Effector CD4-positive, alpha-beta T cell (primary cell): ENCODE measurements at places on chromosomes 2 and 18.

DNA sequence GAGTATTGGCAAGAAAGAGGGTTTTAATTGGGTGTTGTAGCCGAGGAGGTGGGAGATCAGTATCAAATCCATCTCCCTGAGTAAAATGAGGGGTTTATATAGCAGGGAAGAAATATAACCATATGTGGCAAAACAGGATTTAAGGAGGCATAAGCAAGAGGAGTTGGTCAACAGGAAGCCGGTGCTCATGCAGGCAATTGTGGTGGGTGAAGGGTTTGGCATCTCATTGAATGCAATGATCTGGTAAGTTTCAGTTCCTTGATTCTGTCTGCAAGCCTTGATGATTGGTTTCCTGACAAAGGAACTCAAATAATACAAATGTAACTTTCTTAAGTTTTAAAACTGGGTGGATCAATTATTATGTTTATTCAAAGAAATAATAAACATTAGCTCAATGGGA is 564.4 kb upstream of the LINC00305 start:
- DNase-seq: no peak

DNA sequence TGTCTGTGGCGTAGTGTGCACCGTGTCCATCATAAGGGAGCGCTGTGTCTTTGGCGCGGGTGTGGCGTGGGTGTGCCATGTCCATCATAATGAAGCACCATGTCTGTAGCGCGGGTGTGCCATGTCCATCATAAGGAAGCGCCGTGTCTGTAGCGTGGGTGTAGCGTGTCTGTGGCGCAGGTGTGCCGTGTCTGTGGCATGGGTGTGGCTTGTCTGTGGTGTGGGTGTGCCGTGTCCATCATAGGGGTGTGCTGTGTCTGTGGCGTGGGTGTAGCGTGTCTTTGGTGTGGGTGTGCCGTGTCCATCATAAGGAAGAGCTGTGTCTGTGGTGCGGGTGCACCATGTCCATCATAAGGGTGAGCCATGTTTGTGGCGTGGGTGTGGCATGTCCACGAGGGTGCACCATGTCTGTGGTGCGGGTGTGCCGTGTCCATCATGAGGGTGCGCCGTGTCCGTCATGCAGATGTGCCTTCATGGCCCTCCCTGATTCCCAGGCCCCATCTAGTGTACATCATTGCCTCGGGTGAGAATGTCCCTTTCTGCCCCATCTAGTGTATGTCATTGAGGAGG is 275.0 kb downstream of the GBX2 start:
- DNase-seq: no peak

GRCh38 chr2:232290668-232291067 is 87.9 kb upstream of the ALPP start:
- no peak for DNase-seq

DNA sequence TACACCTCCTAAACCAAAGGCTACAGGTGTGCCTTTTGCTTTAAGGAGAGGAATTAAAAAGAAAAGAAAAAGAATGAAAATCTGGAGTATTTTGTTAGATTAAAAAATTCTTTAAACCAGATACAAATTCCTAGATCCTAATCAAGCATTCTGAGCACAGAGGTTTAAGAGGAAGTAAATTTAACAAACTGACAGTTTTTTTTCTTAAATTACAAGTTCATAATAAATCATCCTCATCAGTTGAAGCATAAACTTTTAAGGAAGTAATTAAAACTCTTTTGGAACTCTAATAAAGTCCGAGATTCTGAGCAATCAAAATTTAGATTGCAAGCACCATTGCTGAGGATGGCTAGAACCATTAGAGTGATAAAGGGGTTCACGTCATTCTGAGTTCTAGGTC is 75.1 kb downstream of the POLE4 start:
- no peak for DNase-seq

- DNase-seq: no peak
Observed at GRCh38 chr2:155062250-155062921, 363.9 kb downstream of the KCNJ3 start.

DNA sequence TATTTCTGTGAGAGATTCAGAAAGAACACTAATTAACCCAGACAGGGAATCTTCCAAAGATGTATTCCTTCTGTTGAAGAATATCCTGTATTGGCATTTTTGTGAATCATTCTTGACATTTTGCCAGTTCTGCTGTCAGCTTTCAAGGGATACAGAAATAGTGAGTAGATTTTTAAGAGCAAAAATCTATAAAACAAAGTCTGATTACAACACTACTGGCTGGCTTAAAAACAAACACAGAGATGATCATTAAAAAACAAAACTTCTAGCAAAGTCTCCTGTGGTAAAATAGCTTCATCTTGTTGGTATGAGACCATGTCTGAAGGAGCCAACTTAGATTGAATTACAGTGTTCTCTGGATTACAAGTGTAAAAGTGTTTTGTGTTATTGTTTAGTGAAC is 866.3 kb upstream of the KLHL29 start:
- no peak for DNase-seq

DNA sequence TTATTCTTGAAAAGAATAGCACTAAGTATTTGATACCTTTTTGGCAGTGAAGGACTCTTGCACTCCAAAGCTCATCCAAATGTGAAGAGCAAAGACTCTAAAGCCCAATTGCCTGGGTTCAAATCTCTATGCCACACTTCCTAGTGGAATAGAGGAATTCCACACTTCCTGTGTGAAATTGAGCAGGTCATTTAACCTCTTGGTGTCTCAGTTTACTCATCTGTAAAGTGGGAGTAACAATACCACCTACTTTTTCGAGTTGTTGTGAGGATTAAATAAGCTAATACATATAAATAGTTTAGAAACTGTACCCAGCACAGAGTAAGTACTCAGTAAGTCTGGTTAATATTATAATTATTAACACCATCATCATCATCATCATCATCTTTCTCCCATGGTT is 72.6 kb downstream of the AP1S3 start:
- DNase-seq: no peak

DNA sequence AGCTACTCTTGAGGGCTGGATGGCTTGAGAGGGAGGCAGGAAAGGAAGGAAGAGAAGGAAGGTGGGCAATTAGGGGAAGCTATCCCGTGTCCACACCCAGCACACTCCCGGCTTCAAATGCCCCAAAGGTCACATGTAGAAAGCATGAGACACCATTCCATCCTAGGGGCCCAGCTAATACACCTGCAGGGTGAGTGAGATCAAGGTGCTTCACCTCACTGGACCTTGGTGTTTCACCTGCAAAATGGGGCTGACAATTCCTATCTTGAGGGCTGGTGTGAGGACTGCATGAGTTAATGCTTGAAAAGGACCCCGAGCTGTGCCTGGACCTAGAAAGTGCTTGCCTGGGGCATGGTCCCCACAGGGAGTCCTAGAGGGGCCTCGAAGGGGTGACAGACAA is 50.8 kb upstream of the SMAD7 start:
- no peak for DNase-seq

- DNase-seq: no peak
Observed at GRCh38 chr2:70692256-70692655, 75.7 kb downstream of the ADD2 start.

DNA sequence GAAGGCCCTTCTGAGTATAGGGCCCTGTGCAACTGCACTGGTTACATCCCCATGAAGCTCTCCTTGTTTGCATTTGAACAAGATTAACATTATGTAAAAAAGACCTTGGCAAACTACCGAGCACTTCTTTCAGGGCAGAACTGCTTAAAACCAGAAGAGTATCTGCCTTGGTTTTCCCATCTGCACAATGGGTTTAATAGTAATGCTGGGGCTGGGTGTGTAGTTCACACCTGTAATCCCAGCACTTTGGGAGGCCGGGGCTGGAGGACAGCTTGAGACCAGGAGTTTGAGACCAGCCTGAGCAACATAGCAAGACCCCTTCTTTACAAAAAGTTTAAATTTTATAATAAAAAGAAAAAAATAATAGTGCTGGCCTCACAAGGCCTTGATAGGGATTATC is 8.5 kb downstream of the PLA2R1 start:
- DNase-seq: no peak

GRCh38 chr18:43826215-43826614 is 548.9 kb upstream of the SYT4 start:
- no peak for DNase-seq

GRCh38 chr2:79622508-79622907 is 109.7 kb downstream of the CTNNA2 start:
- DNase-seq: no peak

DNA sequence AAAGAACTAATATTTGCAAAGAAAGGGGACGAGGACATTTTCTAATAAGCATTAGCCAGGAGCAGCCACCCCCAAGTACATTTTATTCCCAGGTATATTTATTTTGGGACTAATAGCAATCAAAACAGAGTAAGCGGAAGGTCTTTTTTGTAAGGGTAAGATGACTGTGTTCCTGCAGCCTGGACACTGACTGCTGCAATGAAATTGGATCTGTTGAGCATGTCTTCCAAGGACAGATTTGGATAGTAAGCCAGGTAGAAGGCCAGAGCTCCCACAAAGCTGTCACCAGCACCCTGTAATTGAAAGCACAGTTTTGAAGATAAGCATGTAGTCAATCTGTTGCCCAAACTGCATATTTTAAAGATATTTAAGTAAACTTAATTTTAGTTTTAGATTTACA is 10.0 kb downstream of the MRPL33 start:
- DNase-seq: no peak

DNA sequence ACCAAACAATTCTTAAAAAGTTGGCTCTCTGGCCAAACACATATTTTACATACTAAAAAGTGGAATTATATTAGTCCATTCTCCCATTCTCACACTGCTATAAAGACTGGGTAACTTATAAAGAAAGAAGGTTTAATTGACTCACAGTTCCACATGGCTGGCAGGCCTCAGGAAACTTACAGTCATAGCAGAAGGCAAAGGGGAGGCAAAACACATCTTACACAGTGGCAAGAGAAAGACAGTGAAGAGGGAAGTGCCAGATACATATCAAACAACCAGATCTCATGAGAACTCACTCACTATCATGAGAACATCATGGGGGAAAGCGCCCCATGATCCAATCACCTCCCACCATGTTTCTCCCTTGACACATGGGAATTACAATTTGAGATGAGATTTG is 42.6 kb downstream of the EDAR start:
- DNase-seq: no peak

- DNase-seq: no peak
Observed at GRCh38 chr2:161421686-161422085, 5.6 kb downstream of the TBR1 start.

GRCh38 chr18:44949967-44950366 is 269.3 kb downstream of the SETBP1 start:
- DNase-seq: no peak

DNA sequence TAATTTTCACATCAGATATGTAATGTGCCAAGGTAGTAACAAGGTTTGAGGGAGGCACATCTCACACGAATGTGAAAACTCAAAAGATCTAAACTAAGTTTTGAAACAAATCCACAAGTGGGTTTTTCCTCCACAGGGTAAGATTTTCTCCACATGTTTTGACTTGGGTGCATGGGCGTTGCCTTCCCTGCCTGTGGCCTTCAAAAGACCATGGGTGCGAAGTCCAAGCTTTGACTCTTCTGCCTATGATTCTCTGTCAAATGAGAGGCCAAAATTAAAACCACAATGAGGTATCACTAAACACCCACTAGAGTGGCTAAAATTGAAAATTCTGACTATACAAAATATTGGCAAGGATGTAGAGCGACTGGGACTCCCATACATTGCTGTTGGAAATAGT is 30.7 kb downstream of the NIFK start:
- DNase-seq: no peak

GRCh38 chr2:151205571-151205970 is 56.1 kb downstream of the RBM43 start:
- DNase-seq: no peak

DNA sequence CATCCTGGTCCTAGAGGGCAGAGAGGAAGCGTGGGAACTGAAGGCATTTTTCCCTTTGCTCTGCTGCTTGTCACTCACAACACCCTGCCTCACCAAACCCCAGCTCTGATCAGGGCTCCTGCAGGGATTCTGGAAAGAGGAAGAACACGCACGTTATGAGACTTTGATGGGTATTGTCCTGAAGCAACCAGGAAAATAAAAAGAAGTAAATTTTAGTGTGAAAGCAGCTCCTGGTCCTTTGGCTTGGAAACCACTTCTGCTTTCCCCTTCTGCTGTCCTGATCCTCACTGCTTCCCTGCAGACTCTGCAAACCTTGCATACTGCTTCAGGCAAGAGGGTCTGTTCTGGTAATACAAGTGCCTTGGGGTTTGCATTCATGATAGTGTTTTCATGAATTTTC is 164.1 kb downstream of the SLC8A1 start:
- DNase-seq: no peak

GRCh38 chr18:12973562-12974213 is 17.5 kb upstream of the CEP192 start:
- no peak for DNase-seq

DNA sequence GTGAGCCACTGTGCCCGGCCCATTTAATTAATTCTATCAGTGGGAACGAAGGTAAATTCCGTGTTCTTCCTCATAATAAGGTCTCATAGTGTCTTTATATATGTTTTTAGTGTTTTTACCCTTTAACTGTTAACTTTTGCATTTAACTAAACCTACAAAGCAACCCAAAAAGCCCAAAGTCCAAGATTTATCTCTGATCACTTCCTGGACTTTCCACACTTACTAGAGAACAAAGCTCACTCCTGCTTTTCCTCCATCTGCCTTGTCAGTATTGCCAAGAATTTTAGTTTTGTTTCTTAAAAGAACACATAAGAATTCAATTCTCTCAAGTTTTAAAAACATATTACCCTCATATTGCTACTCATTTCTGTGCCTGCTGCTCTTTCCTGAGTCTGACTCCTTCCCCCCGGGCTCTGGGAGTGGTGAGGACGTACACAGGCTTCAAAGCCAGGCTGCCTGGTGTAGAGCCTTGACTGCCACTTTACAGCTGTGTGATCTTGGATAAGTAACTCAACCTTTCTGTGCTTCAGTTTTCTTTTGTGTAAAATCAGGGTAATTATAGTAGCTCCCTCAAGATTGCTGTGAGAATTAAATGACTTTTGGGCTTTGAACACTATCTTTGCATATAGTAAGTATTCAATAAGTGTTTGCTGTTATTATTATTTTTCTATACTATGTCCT is 24.9 kb upstream of the GPR155 start:
- no peak for DNase-seq

- no peak for DNase-seq
Observed at GRCh38 chr18:13680612-13681011, 45.7 kb downstream of the FAM210A start.

- DNase-seq: no peak
Observed at GRCh38 chr2:191386938-191387536, 141.8 kb downstream of the MYO1B start.

- peak; percentile 39 for DNase-seq
Observed at GRCh38 chr2:63856303-63856603, 14.6 kb downstream of the UGP2 start.

DNA sequence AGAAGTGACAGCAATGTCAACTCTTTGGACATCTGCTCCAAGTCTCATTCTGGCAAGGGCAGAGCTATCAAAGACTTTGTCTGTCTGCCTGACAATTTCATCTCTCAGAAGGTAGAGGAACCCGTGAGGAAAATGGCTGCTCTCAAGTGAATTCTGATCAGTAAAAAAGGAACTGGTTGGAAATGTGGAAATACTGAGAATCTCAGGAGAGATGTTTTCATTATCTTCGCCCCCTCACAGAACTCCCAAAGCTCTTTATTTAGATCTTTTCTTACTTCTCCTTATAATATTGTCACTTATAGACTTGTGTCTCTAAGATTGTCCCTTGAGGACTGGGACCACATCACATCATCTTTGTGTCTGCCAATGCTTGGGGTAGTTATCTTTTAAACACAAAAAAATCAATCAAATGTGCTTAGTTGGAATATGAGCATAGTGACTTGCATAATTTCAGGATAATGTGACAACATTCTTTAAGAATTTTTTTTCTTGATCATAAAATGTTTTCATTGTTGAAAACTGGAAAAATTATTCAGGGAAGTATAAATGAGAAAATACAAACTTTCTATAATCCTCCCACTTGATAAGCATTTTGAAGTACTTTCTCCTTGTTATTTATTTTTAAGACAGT is 68.2 kb upstream of the ITGB6 start:
- no peak for DNase-seq
